ENCODE measurements at places on chromosomes 2 and 18.

GRCh38 chr2:99618579-99619097 is 128.8 kb upstream of the REV1 start:
- no peak for DNase-seq

GRCh38 chr2:219447242-219448098 is 12.8 kb downstream of the SPEG start:
- DNase-seq = no peak

- no peak for DNase-seq
These were observed 82.6 kb downstream of the RRM2 start for GRCh38 chr2:10205162-10205475.

DNA sequence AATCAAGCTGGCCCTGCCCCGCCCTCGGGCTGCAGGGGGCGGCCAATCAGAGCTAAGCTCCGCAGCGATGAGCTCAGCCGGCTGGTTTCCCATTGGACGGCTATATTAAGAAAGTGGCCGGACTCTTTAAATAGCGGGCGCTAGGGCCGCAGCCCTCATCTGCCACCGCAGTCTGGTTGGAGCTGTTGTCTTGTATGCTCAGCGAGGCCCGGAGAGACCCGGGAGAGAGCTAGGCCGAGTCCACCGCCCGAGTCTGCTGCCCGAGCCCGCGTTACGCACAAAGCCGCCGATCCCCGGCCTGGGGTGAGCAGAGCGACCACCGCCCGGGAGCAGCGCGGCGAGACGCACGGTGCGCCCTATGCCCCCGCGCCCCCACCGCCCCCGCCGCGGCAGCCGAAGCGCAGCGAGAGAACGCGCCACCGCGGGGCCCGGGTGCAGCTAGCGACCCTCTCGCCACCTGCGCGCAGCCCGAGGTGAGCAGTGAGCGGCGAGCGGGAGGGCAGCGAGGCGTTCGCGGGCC is at the start of gene RHOB:
Gene RHOB, plus strand, starts transcription at position 158 of the 520 bp plus-strand sequence. CDS start 392 bp downstream, outside the sequence.
- peak; percentile 74 for DNase-seq

GRCh38 chr18:62814132-62814759 is 98.9 kb downstream of the PHLPP1 start:
- no peak for DNase-seq

DNA sequence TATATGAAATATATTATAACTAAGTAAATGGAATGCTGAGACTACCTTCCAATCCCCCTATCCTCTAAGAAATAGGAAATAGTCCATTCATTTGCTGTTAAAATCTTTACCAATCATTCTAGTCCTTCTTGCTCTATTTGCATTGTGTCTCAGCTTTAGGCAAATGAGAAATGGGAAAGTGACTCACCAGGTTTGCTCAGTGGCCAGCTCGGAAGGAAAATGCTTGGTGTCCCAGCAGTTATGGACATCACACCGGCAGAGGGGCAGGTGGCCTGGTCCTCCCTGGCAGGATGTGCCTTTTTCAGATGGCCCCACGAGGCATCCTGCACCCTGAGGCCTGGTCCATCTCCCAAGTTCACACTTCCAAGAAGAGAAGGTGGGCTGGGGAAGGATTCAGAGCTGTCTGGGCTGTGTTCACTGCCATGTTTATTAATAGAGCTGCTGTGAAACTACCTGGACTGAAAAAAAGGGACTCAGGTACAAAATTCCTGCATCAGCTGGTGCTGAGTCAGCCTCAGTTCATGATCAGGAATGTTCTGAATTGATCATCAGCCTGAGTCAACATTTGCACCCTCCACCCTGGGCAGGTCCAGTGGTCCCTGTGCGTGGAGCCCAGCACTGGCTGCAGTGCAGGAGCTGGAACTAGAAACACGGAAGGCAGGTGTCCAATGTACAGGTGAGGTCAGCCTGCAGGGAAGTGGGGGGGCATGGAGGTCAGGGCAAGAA is 60.1 kb upstream of the ARL4C start:
- DNase-seq = no peak

GRCh38 chr2:141698500-141698899 is 432.3 kb downstream of the LRP1B start:
- DNase-seq = no peak

DNA sequence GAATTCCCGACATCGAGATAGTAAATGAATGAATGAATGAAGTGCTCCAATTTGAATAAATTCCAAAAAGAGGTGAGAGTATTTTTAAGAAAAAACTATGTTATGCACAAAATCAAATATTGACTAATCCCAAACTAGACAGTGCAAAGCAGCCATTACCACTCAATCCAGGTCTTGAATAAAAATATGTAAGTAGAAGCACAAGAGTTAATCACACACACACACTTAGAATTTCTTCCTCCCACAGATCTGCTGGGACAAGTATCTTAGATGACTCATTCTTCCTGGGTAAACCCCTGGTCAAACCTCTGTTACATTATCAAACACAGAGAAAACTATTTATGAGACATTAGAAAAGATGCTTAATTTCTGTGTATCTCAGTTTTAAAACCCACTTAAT is 102.0 kb downstream of the PLA2R1 start:
- DNase-seq = peak; percentile 44

- no peak for DNase-seq
These were observed 24.8 kb downstream of the ATP9B start for GRCh38 chr18:79093986-79094385.

GRCh38 chr18:23838233-23838632 is 149.0 kb downstream of the LAMA3 start:
- no peak for DNase-seq

DNA sequence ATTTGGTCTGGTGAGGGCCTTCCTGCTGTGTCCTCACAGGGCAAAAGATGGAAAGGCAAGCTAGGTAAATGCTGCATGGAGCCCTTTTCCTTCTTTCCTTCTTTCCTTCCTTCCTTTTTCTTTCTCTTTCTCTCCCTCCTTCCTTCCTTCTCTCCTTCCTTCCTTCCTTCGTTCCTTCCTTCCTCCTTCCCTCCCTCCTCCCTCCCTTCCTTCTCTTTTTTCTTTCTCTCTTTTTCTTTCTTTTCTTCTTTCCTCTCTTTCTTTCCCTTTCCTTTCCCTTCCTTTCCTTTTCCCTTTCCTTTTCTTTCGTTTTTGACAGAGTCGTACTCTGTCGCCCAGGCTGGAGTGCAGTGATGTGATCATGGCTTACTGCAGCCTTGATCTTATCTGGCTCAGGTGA is 23.1 kb upstream of the C2orf74 start:
- DNase-seq = no peak

DNA sequence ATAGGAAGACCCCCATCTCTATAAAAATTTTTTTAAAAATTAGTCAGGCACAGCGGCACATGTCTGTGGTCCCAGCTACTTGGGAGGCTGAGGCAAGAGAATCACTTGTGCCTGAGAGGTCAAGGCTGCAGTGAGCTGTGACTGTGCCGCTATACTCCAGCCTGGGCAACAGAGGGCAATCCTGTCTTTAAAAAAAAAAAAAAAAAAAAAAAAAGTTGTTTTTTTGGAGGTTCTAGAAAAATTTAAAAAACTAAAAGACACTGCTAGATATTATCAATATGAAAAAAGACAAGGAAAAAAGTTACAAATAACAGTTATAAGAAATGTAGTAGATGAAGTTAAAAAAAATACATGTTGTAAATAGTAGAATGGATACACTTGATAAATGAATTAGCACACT is 56.1 kb upstream of the C2orf15 start:
- DNase-seq = no peak

GRCh38 chr2:174835797-174836255 is 71.6 kb upstream of the CHRNA1 start:
- DNase-seq = no peak

- DNase-seq = no peak
These were observed 587.2 kb upstream of the PKDCC start for GRCh38 chr2:41460661-41461060.

- DNase-seq = no peak
These were observed 119.9 kb upstream of the CAB39 start for GRCh38 chr2:230592775-230593174.

DNA sequence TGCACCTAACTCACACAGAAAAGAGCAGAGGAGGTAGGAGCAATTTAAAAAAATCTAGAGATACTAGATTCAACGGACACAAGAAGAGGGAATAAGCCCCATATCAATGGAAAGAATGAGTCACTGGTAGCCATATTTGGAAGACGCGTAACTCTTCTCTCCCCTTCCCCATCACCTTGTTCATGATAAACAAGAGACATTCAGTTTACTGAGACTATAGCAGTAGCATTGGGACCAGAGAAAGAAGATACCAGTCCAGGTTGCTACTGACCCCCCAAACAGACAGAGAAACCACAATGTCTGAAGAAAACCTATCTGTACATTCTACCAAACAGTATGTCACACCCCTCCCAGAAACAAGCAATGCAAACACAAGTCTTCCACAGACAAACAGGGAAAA is 81.1 kb downstream of the SLC66A3 start:
- no peak for DNase-seq

- no peak for DNase-seq
These were observed 121.3 kb downstream of the DYM start for GRCh38 chr18:49339146-49339545.

GRCh38 chr2:156021146-156022040 is 311.1 kb downstream of the NR4A2 start:
- no peak for DNase-seq

All from GM12878 (cell line).